ENCODE measurements at places on chromosomes 1 and 21.

GRCh38 chr1:41663671-41664400 is 179.4 kb upstream of the EDN2 start:
- no peak for DNase-seq

DNA sequence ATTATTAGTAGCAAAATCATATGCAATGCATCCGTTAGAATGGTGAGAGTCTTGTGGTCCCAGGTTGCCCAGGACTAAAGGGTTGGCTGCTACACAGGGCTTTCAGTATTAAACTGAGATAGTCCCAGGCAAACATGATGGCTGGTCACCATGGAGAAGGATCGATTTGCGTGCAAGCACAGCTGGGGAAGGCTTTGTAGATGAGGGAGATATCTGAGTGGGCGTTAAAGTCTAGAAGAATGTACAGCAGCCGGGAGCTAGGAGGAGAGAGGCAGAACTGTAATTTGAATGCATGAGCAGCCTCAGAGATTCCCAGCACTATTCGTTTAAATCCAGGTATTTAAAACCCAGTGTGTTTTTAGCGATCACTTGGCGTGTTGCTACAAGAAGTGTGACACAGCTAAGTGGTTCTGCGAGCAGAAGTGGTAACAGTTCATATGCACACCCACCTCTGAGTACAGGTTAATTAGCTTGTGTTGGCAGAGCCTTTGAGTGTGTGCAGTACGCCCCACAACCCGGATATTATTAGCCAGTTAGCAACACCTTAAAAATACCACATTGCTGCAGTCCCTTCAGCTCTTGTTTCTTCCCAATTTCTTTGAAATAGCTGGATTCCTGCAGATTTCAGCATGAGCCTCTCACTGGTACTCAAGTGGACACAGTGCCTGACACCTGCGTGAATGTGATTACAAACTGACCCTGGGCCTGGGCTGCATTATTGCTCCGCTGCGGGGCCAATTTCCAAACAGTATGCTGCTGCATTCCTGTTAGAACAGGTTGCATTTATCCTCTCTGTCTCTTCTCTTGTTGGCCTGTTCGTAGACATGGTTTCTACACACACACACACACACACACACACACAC is 67.2 kb upstream of the SCAF4 start:
- DNase-seq = no peak

DNA sequence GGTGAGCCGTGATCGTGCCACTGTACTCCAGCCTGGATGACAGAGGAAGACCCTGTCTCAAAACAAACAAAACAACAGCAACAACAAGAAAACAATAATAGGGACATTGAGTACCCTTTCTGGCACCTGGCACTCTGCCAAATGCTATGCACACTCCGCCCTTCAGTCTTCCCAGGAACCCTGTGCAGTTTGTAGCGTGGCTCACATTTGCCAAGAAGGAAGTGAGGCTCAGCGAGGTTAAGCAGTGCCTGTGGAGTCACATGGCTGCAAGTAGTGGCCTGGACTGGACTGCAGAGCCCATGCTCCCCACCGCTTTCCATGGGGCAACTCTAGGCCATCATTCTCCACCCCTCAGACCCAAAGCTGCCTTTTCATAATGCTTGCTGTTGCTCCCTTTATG is 5.3 kb upstream of the EVA1B start:
- no peak for DNase-seq

DNA sequence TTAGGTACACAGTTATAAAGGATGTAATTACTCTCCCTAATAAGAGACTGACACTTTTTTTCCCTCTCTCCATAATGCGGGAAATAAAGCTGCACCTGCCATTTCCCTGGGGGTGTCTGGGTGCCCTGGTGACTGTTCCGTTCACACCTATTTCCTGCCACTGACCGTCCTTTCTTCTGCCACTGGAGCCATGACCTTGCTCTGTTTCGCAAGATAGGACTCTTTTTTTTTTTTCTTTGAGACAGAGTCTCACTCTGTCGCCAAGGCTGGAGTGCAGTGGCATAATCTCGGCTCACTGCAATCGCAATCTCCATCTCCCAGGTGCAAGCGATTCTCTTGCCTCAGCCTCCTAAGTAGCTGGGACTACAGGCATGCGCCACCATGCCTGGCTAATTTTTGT is 66.1 kb upstream of the SERBP1 start:
- DNase-seq = no peak

Data from activated CD8-positive, alpha-beta memory T cell treated with anti-CD3 and anti-CD28 coated beads for 48 hours (primary cell).